ENCODE measurements at places on chromosomes 2 and 18.

- DNase-seq = no peak
These were observed 226.9 kb downstream of the CYRIA start for GRCh38 chr2:16438613-16439321.

DNA sequence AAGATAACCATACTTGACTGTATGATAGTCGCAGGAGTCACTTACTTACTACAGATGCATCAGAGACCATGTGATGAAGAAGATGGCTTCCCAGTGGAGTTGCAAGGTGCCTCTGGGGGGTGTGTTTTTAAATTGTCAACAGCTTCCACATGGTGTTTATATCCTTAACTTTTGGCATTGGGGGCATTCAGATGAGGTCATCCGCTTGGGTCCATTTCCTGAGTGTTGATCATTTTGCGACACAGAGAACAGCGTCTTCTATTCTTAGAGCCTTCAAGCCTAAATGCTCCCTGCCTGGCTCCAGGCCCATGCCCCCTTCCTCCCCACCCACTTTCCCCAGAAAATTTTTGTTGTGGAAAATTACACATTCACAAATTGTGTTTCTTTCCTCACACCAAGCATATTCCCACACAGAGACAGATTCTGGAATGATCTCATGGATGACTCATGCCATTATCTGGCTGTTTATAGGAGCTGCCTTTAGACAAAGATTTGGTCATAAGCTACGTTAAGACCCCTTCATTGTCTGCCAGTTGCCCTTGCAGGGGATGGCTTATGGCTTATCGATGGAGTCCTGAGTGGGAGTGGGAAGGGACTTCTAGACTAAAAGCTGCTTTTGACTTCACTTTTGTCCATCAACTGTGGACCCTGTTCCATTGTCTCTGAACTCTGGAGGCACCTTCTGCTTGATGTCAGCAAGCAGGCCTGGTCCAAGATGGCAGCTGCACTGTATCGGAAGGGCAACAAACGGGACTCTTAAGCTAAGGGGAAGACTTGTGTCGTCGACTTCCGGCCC, 91.8 kb downstream of the CABLES1 start:
- DNase-seq = no peak

- no peak for DNase-seq
These were observed 80.9 kb upstream of the SMAD7 start for GRCh38 chr18:49031511-49032188.

DNA sequence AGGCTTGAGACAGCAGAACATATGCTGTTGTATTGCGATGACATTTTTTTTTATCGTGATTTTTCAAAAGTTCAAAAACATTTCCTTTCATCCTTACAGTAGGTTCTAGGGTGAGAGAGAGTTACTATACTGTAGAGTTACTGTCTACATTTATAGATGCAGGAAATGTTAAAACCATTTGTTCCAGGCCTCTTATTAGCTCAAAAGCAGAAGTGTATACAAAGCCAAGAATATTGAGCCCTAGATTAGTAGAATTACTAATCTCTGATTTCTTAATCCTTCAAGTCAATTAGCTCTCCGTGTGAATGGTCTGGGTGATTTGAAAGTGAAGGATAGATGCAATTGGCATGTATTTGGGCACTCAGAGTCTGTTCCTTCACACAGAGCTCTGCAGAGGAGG, 73.1 kb downstream of the MAPRE2 start:
- DNase-seq = no peak

GRCh38 chr2:9778012-9778411, 65.3 kb upstream of the TAF1B start:
- no peak for DNase-seq

DNA sequence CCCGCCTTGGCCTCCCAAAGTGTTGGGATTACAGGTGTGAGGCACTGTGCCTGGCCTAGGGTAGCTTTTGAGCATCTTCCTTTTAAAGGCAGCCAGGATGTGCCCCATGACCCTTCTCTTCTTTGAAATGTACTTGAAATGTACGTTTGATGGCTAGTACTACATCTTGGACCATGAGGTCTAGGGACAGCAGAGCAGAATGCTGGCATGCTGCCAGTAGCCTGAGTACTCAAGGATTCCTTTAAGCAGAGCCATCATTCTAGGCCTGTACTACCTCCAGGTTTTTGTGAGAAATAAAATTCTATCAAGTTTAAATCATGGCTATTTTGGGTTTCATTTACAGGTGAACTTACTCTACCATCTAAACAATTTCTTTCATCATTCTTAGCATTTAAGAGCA, 2.9 kb upstream of the EML6 start:
- no peak for DNase-seq

DNA sequence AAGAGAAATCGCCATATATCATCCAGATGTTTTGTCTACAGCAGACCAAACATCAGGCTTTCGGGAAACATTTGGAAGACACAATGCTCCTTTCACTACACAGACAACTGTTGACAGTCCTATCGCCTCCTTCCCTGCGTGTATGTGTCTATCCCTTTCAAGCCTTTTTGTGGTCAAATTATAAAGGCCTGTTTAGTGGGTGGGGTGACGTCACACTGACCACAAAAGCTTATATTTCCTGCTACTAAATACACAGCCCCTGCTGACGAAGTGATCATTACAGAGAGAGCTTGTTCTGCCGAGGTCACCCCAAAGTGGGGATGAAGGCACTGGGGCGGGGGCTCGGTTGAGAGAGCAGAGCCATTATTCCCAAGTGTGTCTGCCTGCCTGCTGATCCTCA, 302.7 kb upstream of the TNP1 start:
- DNase-seq = peak; percentile 29

GRCh38 chr2:103144837-103145236, 383.0 kb downstream of the TMEM182 start:
- DNase-seq = no peak

- DNase-seq = no peak
These were observed 76.3 kb upstream of the DAPL1 start for GRCh38 chr2:158718851-158719250.

DNA sequence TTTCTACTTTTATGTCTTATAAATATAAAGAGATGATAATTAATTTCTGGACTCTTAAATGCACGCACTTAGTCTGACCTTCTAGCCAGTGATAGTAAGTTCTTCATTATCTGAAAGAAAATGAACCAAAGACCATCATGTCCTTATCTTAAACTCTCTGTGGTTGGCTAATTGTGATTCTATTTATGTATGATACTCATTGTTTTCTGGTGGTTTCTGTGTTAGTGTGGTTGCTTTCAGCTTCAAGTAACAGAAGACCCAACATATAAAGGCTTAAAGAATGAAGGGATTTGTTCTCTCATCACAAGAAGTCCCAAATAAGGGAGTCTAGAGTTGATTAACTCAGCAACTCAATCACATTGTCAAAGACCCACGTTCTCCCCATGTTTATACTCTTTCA, 225.2 kb upstream of the TANK start:
- DNase-seq = no peak

DNA sequence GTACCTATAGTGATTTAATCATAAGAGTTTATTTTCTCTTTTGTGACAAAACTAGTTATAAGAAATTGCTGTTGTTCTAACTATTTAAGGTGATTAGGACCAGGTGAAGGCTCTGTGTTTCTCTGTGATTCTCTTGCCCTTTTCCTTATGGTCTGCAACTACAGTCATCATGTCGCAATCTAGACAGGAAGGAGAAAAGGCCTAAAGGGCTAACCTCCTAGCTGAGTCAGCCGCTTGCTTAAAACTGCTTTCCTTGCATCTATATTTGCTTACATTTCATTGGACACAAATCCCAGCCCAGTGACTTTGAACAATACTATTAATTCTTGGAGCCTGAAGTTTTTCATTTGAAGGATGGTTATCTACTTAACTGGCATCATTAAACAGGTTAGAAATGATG, 93.1 kb downstream of the PIK3C3 start:
- DNase-seq = no peak

- DNase-seq = no peak
These were observed 226.3 kb downstream of the NBAS start for GRCh38 chr2:15334644-15335326.

DNA sequence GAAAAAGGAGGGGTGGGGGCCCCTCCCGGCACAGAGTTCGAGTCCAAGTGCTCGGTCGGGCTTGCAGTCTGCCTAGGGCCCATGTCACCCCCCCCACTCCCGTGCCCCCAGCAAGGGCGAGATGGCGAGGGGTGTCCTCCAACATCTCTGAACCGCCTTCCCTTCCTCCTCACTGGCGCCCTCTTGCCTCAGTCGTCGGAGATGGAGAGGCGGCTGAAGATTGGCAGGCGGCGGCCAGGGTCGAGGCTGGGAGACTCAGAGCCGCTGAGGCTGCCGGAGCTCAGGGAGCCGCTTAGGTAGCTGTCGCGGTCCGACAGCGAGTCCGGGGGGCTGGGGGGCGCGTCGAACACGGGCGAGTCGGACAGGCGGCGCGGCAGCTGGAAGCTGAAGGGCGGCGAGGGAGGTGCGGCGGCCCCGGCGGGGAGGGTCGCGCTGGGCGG, 2.3 kb downstream of the ZFP36L2 start:
- DNase-seq = peak; percentile 58

DNA sequence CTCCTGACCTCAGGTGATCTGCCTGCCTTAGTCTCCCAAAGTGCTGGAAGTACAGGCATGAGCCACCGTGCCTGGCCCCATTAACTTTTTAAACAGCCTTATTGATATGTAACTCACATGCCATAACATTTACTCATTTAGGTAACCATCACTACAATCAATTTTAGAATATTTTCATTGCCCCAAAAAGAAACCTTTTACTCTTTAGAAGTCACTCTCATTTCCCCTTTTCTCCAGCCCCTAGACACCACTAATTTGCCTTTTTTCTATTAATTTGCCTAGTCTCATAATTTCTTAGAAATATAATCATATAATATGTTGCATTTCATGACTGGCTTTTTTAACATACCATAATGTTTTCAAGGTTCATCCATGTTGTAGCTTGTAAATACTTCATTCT, 57.2 kb upstream of the TACR1 start:
- no peak for DNase-seq

- DNase-seq = no peak
These were observed 11.7 kb downstream of the TMEM18 start for GRCh38 chr2:665340-666073.

DNA sequence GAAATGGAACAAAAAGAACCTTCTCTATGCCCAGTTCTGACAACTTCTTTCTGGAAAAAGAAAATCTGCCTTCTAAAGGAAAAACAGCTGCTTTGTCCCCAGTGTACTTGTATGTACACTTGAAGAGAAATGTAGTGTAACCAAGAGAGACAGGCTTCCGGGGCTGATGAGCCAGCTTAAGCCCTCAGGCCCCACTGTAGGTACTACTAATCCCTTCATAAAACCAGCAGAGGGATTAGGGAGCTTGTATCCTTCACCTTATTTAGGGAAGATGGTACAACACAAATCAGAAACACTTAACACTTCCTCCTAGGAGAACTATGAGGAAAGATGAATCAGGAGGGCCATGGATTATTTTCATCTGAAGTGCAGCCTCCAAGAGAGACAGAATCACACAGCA, 18.8 kb upstream of the SUCLG1 start:
- no peak for DNase-seq

DNA sequence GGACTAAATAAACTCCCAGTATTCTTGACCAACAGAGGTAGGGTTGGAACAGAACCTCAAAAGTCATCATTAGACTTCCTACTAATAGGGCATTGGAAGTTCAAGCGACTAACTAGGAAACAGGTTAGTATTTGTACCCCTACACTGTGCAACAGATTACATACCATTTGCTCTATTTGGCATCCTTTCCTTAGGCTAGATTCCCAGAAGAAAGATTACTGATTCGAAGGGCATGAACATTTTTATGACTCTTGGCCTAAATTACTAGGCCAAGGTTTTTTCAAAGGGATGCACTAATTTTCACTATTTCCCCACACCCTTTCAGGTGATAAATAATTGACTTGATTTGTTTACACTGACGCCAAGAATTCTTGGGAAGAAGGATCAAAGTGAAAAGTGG, 104.8 kb upstream of the CYP1B1 start:
- no peak for DNase-seq

DNA sequence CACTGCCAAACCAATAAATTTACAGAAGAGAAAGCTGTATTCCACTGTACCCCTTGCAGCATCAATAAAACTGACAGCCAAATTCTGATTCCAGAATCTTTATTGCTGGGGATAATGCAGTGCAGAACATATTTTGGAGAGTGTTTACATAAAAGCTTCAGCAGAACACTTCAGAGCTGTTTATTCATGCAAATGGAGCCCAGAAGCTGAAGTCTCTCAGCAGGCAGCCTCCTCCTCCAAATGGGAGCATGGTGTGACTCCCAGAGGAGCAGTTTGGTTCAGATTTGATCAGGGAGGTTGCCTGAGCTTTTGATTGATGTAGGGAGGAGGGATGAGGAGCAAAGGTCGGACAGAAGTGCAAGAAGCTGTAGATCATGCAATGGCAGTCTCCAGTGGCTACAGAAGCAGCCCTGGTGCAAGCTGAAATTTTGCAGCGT, 22.4 kb downstream of the LHCGR start:
- no peak for DNase-seq

DNA sequence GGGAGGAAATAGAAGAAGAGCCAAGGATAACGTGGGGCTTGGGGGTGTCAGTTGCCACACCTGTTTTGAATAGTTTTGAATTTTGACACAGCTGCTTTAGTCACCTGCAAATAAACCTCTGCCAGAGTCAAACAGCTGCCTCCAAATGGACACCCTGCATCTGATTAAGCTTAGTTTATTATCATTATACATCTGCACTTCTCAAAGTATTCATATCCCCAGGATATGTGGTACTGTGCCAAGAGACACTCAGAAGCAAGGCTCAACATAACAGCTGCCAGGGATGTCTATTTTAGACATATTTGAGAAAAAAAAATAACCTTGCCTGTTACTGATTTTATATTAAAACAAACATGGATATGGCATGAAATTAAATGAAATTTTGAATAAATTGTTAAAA, 122.5 kb upstream of the WDR75 start:
- no peak for DNase-seq

DNA sequence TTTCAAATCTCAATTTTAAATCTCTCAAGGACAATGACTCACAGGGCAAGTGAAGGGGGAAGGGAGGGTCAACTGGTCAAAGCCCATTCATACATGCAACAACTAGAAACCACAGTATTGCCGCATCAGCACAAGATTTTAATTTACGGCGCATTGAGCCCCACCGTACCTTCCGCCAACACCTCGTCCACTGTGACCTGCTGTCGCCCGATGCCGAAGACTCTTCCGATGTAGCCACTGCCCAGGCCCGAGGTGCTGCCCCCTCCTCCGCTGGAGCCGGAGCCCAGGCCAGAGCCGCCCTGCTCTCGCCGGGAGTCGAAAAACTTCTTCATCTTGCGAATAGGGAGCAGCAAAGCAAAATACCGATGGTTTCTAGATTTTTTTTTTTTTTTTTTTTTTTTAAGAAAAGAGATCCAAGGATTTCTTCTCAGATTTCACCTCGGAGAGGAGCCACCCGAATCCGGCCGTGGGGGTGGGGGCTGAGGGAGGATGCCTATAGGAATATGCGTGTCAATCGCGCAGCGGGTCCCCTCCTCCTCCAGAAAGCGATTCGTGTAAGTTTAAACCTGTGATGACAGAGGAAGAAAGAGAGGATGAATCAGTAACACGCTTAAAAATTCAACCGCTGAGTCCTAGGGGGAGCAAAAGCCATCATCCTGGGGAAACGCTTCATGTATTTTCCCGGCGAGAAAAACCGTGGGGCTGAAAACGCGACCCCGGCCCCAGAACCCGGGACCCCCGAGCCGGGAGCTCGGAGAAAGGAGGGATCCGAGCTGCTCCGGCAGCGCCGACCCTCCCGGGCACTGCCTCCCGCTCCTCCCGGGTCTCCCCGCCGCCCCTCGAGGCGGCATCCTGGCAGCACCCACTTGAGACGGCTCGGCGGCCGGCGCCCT, 584 bp downstream of the AAK1 start:
- DNase-seq = peak; percentile 42

- no peak for DNase-seq
These were observed 2.9 kb downstream of the DDX1 start for GRCh38 chr2:15594291-15595256.

All from stimulated activated CD8-positive, alpha-beta memory T cell treated with anti-CD3 and anti-CD28 coated beads, Interleukin-2, amount 100 ng/mL, for 48 hours (primary cell).